Activated naive CD4-positive, alpha-beta T cell (primary cell): ENCODE measurements at places on chromosomes 2 and 18.

- no peak for DNase-seq
Measured at GRCh38 chr2:6946722-6947121, 29.5 kb downstream of the RNF144A start.

- no peak for DNase-seq
Measured at GRCh38 chr2:234951664-234952269, at the start of gene SH3BP4. SH3BP4 (plus strand) TSS chr2:234952017; CDS start chr2:235035003, 82,986 bp downstream.

- no peak for DNase-seq
Measured at GRCh38 chr2:100143286-100143685, 896 bp upstream of the AFF3 start.

GRCh38 chr2:231425811-231426703 is 30.5 kb downstream of the B3GNT7 start:
- DNase-seq = no peak
